ENCODE measurements at places on chromosomes 5 and 9.

DNA sequence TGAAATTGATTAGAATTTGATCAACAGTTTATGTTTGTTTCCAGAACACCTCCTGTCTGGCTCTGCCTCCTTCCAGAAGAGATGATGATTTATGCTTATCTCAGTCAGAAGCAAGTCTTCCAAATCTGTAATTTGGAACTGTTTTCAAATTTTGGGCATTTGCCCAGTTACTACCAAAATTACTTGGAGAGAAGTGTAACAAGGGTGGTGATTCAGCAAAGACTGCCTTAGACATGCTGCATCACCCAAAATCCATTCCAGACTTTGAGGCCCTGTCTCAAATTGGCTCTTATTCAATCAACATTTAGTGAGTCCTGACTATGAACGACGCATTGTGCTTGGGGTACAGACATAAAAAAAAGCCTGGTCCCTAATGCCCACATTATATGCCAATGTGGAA, 89.4 kb downstream of the SH3TC2 start:
- no peaks in the 10 kb centered on the region for H3K36me3 ChIP-seq
- peaks cover 17% of the 10 kb centered on the region for H3K4me1 ChIP-seq
- H3K4me3 ChIP-seq, result no peak overlapping the region
- peak overlapping the region; percentile 36 for H3K27ac ChIP-seq

DNA sequence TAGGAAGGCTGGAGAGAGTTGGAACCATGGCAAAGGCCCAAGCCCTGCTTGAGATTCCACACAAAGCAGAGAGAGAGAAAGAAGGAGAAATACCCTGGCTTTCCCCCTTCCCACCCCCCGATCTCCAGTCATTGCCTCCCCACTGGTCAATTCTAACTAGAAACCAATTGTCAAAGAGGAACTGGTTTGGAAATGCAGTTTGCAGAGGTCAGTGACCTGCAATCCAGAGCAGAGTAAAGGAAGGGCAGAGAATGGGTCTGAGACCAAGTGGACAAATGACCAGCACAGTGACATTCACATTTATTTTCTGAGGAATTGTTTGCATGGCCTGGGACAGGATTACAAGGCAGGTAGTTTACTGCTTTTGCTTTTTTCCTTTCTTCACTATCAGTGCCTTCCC, 37.5 kb upstream of the ZFYVE16 start:
- no peaks in the 10 kb centered on the region for H3K27me3 ChIP-seq
- no peaks in the 10 kb centered on the region for H3K36me3 ChIP-seq
- H3K4me3 ChIP-seq, result no peak overlapping the region
- H3K27ac ChIP-seq, result no peak overlapping the region

DNA sequence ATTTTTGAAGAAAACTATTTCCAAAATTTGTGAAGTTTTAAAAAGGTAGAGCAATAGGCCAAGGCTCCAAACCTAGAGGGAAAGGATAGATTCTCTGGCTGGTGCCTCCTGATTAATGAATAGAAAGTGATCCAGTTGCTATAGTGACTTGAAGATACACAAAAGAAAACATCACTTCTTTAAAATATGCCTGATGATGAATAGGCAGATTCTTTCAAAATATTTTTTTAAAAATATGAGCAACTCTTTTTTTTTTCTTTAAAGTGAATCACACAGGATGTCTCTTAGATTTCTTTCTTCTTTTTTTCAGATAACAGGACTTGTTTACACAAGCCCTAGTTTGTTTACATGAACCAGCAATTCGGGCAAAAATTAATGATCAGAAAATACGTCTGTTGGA, 124.4 kb downstream of the RFK start:
- no peaks in the 10 kb centered on the region for H3K27me3 ChIP-seq
- peak; percentile 70 for DNase-seq

DNA sequence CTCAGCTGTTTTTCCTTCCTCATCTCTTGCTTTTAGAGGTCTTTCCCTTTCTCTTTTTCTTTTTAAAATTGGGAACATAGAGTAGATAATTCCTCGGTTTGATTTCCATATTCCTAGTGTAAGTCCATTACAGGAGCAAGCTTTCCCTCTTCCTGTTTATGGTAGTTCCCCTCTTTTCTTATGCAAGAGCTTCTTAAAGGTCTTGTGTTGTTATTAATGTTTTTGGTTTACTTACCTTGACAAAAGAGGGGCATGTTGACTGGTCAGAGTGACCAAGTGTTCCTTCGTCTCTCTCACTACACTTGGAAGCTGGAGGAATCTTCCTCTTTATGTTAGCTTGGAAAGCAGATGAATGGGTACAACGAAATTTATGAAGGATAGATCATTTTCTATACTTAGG, 8.3 kb downstream of the ATG10 start:
- H3K4me3 ChIP-seq, result no peak overlapping the region
- H3K27me3 ChIP-seq, result no peaks in the 10 kb centered on the region
- H3K36me3 ChIP-seq, result peaks cover 11% of the 10 kb centered on the region
- H3K27ac ChIP-seq, result no peak overlapping the region
- H3K4me1 ChIP-seq, result no peaks in the 10 kb centered on the region

- H3K36me3 ChIP-seq, result peaks cover 4% of the 10 kb centered on the region
- no peaks in the 10 kb centered on the region for H3K27me3 ChIP-seq
- H3K4me3 ChIP-seq, result no peak overlapping the region
- DNase-seq, result no peak
- no peak overlapping the region for H3K27ac ChIP-seq
Observed at GRCh38 chr5:80712919-80713318, 58.1 kb upstream of the DHFR start.

GRCh38 chr9:127065592-127065991, 56.8 kb downstream of the ANGPTL2 start:
- H3K27me3 ChIP-seq, result no peaks in the 10 kb centered on the region
- peak; percentile 81 for DNase-seq
- H3K36me3 ChIP-seq, result no peaks in the 10 kb centered on the region
- no peak overlapping the region for H3K27ac ChIP-seq
- H3K4me3 ChIP-seq, result no peak overlapping the region

DNA sequence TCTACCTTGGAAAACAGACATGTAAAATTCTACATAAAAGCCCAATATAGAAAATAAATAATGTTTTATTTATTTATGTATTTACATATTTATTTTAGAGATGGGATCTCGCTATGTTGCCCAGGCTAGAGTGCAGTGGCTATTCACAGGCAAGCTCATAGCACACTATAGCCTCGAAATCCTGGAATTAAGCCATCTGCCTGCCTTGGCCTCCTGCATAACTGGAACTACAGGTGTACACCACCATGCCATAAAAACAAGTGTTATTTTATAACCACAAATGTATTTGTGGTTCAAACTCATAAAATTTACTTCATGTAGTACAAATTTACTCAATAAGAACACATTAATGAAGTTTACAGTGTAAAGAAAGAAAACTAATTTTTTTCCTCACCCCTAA, 7.0 kb upstream of the RFK start:
- H3K4me3 ChIP-seq, result no peak overlapping the region
- no peaks in the 10 kb centered on the region for H3K36me3 ChIP-seq
- DNase-seq, result no peak
- no peaks in the 10 kb centered on the region for H3K4me1 ChIP-seq
- no peaks in the 10 kb centered on the region for H3K27me3 ChIP-seq
- no peak overlapping the region for H3K27ac ChIP-seq

DNA sequence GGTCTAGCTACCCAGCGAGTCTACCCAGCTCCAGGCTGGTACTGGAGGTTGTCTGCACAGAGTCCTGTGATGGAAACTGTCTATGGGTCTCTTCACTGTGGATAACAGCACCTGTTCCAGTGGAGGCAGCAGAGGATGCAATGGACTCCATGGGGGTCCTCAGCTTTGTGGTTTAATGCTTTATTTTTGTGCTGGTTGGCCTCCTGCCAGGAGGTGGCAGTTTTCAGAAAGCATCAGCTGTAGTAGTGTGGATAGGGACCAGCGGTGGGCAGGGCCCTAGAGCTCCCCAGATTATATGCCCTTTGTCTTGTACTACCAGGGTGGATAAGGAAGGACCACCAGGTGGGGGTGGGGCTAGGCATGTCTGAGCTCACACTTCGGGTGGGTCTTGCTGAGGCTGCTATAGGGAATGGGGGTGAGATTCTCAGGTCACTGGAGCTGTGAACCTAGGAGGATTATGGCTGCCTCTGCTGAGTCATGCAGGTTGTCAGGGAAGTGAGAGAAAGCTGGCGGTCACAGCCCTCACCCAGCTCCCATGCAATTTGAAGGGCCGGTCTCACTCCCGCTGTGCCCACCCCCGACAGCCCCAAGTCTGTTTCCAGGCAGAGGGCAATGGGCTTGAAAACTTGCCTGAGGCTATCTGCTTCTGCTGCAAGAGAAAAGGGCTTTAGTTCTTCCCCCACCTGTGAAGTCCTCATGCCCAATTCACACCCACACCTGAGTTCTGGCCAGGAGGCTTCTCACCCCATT, 397.1 kb downstream of the TLE1 start:
- no peak for DNase-seq
- H3K4me3 ChIP-seq, result no peak overlapping the region
- H3K27ac ChIP-seq, result no peak overlapping the region
- H3K4me1 ChIP-seq, result peaks cover 6% of the 10 kb centered on the region
- H3K36me3 ChIP-seq, result no peaks in the 10 kb centered on the region

DNA sequence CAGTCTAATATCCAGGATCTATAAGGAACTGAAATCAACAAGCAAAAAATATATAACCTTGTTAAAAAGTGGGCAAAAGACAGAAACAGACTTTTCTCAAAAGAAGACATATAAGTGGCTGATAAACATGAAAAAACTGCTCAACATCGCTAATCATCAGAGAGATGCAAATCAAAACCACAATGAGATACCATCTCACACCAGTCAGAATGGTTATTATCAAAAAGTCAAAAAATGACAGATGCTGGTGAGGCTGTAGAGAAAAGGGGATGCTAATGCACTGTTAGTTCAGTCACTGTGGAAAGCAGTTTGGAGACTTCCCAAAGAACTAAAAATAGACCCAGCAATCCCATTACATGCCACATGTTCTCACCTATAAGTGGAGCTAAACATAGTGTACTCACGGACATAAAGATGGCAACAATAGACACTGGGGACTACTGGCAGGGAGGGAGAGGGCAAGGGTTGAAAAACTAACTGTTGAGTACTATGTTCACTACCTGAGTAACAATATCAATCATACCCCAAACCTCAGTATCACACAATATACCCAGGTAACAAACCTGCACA, 11.7 kb upstream of the TSSK1B start:
- no peaks in the 10 kb centered on the region for H3K27me3 ChIP-seq
- peaks cover 1% of the 10 kb centered on the region for H3K4me1 ChIP-seq

DNA sequence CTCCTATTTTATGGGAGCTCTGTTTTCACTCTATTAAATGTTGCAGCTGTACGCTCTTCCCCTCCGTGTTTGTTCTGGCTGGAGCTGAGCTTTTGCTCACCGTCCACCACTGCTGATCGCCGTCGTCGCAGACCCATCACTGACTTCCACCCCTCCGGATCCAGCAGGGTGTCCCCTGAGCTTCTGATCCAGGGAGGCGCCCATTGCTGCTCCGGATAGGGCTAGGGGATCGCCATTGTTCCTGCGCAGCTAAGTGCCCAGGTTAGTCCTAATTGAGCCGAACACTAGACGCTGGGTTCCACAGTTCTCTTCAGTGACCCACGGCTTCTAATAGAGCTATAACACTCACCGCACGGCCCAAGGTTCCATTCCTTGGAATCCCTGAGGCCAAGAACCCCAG, 96.2 kb upstream of the PRDM9 start:
- no peaks in the 10 kb centered on the region for H3K27me3 ChIP-seq
- no peak overlapping the region for H3K4me3 ChIP-seq
- H3K27ac ChIP-seq, result no peak overlapping the region
- no peaks in the 10 kb centered on the region for H3K4me1 ChIP-seq
- H3K36me3 ChIP-seq, result no peaks in the 10 kb centered on the region

GRCh38 chr5:178196986-178197385, 7.3 kb upstream of the HNRNPAB start:
- no peak for DNase-seq
- H3K27me3 ChIP-seq, result peaks cover 21% of the 10 kb centered on the region
- no peak overlapping the region for H3K4me3 ChIP-seq
- no peaks in the 10 kb centered on the region for H3K36me3 ChIP-seq
- peaks cover 3% of the 10 kb centered on the region for H3K4me1 ChIP-seq

DNA sequence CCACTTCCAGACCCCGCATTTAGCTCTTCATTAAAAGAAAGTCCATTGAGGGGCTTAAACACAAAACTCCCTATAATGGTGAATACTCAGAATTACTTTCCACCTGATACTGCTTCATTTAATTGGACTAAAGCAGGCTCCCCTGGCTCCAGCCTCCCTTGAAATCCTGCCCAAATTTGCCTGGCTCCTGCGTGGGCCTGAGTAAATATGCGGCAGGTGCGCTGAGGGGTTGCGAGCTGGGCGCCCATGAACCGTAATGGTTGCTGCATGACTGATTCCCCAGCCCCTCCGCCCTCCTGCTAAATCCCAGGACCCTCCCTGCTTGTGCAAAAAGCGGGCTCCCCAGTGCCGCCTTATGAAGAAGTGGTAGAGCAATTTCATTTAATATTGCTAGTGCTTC, 639.7 kb downstream of the BNC2 start:
- no peaks in the 10 kb centered on the region for H3K36me3 ChIP-seq
- no peak overlapping the region for H3K4me3 ChIP-seq
- H3K4me1 ChIP-seq, result no peaks in the 10 kb centered on the region
- DNase-seq, result no peak
- no peak overlapping the region for H3K27ac ChIP-seq
- H3K27me3 ChIP-seq, result no peaks in the 10 kb centered on the region

DNA sequence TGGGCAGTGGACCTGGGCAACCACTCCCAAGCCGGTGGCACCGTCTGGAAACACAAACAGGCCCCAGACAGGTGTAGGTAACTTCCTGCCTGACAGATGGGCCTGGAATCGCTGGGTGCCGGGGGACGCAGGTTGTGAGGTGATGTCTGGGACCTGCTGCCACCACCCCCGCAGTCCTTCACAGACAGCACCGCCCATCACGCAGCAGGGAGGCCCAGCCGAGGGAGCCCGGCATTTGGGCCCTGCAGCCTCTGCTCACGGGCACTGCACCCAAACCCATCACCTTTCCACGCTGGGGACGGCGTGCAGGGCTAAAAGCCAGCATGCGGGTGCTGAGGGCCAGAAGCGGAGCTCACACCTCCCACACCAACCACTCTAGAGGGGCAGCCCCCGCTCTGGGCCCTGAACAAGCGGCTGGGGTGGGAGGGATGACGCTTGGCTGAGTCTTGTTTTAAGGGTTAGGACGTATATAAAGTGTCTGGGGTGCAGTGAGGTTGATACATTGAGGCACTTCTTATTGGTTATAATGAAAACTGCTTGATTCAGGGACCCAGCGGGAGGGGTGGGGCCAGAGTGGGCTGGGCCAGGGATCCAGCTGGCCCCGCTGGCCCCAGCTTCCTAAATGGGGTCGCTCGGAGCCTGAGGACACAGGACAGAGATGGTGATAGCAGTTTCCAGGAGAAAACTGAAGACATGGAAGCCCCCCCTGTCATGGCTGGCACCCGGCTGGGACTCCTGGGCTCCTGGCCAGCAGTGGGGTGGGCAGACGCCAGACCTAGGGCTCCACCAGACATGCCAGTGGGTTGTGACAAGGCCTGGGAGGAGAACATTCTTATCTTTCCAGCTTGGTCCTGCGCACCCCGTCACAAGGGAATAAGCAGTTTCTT, 11.3 kb downstream of the MYMK start:
- H3K4me3 ChIP-seq, result no peak overlapping the region
- H3K27ac ChIP-seq, result no peak overlapping the region
- peaks cover 15% of the 10 kb centered on the region for H3K4me1 ChIP-seq
- no peaks in the 10 kb centered on the region for H3K36me3 ChIP-seq
- DNase-seq, result no peak
- peaks cover 51% of the 10 kb centered on the region for H3K27me3 ChIP-seq

Data from mesenchymal stem cell (in vitro differentiated cells and primary cell).